Activated B cell treated with CpG ODN at 0.5 μM for 24 hours (primary cell): ENCODE measurements at places on chromosomes 4 and X. TPM values are rescaled to one million over a fixed set of nuclear protein-coding genes. Genes with fewer than 3 reads are reported as not detected.

- H3K4me1 ChIP-seq: no peaks in the 10 kb centered on the region
- no peaks in the 10 kb centered on the region for H3K36me3 ChIP-seq
- H3K27ac ChIP-seq: no peak overlapping the region
- no peak for DNase-seq
Observed at GRCh38 chr4:24076811-24077210, 187.0 kb upstream of the PPARGC1A start.

DNA sequence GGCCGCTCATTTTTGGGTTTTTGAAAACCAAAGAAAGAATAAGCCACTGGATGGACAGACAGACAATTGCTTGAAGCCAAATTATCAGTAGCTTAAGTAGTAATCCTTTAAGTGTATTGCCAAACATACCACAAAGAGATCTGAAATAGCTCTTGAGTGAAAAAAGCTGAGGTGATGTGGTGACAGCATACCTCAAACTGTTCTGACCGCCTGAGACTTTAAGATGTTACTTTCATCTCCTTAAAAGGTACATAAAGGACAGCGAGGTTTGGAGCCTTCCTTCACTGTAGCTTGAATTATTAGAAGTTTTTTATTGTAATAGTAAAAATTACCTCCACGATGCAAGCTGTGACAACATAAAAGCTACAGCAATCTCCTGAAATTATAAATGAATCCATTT lies 271.5 kb upstream of the FAM241A start:
- H3K27me3 ChIP-seq: no peaks in the 10 kb centered on the region
- H3K27ac ChIP-seq: no peak overlapping the region

DNA sequence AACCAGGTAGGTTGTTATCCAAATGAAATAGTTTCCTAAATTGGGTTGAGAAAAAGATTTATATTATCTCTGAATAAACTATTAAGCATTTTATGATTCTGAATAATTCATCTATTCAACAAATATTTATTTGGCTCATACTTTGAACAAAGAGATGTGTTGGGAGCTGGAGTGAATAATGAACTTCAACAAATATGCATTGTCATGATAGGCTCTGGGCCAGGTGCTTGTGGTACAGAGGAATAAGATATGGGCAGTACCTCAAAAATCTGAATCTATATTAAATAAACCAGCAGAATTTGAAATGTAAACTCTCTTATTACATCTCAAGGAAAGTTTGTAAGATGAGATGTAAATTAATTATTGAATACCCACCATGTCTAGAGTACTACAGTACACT lies 75.7 kb upstream of the DCLK2 start:
- H3K36me3 ChIP-seq: no peaks in the 10 kb centered on the region

DNA sequence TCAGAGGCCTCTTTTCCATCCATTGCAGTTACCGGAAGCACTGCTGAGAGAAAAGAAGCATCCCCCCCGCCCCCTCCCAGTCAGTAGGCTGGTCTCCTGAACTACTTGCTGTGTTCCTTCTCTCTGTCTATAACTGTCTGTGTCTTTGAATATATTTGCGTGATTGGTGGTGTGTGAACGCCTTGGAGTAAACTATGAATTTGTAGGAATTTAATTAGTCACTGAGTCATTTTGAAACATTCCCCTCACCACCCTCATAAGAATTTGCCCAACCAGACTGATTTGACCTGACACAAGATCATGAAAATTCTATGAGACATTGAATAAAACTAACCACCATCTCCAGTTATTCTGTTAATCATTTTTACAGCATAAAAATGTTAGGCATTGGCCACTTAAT lies 6.7 kb upstream of the NXF3 start:
- no peak overlapping the region for H3K4me3 ChIP-seq
- no peak overlapping the region for H3K27ac ChIP-seq
- no peaks in the 10 kb centered on the region for H3K36me3 ChIP-seq
- DNase-seq: no peak
- no peaks in the 10 kb centered on the region for H3K27me3 ChIP-seq

DNA sequence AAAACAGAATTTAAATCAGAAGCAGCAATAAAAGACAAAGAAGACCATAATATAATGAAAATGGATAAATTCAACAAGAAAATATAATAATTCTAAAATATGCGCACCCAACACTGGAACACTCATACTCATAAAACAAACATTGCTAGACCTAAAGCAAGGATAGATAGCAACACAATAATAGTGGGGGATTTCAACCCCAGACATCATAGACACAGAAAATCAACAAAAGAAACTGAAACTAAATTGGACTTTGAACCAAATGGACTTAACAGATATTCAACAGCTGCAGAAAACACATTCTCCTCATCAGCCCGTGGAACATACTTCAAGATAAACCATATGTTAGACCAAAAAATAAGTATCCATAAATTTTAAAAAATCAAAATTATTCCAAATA lies 1552.6 kb downstream of the C4orf33 start:
- no peak overlapping the region for H3K4me3 ChIP-seq
- no peaks in the 10 kb centered on the region for H3K27me3 ChIP-seq
- no peak overlapping the region for H3K27ac ChIP-seq
- H3K4me1 ChIP-seq: no peaks in the 10 kb centered on the region
- H3K36me3 ChIP-seq: no peaks in the 10 kb centered on the region
- DNase-seq: no peak

PPM1K gene
- 72.1 and 76.6 TPM in 2 replicates for total RNA-seq

L1CAM gene
- 7.3 and 11.0 TPM in 2 replicates for total RNA-seq

UBA6 gene
- total RNA-seq: 63.0 and 70.4 TPM in 2 replicates

LRRC66 gene
- total RNA-seq: 0.32 and 0.47 TPM in 2 replicates

DNA sequence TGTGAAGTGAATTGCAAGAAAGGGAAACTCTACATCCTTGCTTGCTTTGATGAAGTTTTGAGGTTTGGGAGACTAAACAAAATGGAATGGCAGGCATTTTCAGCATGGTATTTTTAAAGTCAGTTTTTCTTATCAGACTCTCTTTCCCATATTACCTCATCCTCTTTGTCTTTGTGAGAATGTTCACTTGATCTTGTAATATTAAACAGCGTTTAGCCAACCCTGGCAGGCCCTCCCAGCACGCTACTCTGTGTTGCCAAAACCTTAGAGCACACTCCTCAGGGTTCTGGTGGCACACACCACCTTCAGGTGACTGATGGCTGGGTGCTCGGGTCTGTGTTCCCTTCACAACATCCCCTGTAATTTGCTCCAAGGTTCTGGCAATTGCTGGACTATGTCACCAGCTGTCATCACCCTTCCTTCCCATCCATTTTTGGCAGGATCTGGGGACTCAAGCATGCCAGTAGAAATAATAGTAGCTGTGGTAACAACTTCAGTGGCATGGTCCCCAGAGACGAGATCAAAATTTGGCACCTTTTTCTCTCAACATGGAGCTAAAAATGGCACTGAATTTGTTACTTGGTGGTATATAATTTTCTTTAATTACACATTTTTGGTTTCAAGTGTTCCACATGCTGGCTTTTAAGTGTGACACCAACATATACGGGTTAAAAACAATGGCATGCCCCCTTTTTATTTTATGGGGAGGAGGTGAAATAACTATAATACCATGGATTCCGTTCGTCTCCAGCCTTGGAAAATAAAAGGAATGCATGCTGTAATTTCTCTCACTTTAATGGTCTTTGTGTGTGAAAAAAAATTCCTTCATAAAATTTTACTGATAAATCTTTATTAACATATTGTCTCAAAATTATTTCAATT lies 273.1 kb downstream of the DCTD start:
- no peak for DNase-seq
- H3K27ac ChIP-seq: no peak overlapping the region
- no peaks in the 10 kb centered on the region for H3K36me3 ChIP-seq
- H3K4me3 ChIP-seq: no peak overlapping the region
- H3K27me3 ChIP-seq: no peaks in the 10 kb centered on the region
- H3K4me1 ChIP-seq: no peaks in the 10 kb centered on the region
